ENCODE measurements at places on chromosomes 12 and 14. TPM values are rescaled to one million over a fixed set of nuclear protein-coding genes. Genes with fewer than 3 reads are reported as not detected.

The SPX gene
- total RNA-seq = 0.28 TPM

The DYNC1H1 gene
- total RNA-seq = 249 TPM

The LRRC43 gene
- total RNA-seq = 0.18 TPM

DNA sequence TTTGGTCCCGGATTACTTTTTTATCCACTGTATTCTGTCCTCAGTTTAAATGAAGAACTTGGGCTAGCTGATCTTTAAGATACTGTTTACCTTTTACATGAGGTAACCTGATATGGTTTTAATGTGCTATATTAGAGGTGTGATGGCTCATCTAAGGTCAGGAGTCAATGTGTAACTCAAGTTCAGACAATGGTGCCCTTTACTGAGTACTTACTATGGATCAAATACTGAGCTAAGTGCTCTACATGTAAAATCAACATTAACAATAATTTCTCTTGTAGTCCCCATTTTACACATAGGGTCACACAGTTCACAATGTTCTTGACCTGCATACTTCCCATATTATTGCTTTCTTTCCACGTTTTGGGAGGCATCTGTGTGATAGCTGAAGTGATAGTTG lies 79.2 kb downstream of the CEP83 start:
- no peaks in the 10 kb centered on the region for H3K36me3 ChIP-seq
- H3K4me1 ChIP-seq = no peaks in the 10 kb centered on the region
- no peak overlapping the region for H3K4me3 ChIP-seq
- H3K27ac ChIP-seq = no peak overlapping the region
- no peaks in the 10 kb centered on the region for H3K27me3 ChIP-seq
